ENCODE measurements at places on chromosomes 4 and X.

- DNase-seq: no peak
Measured at GRCh38 chrX:17546356-17546755, 171.4 kb downstream of the NHS start.

DNA sequence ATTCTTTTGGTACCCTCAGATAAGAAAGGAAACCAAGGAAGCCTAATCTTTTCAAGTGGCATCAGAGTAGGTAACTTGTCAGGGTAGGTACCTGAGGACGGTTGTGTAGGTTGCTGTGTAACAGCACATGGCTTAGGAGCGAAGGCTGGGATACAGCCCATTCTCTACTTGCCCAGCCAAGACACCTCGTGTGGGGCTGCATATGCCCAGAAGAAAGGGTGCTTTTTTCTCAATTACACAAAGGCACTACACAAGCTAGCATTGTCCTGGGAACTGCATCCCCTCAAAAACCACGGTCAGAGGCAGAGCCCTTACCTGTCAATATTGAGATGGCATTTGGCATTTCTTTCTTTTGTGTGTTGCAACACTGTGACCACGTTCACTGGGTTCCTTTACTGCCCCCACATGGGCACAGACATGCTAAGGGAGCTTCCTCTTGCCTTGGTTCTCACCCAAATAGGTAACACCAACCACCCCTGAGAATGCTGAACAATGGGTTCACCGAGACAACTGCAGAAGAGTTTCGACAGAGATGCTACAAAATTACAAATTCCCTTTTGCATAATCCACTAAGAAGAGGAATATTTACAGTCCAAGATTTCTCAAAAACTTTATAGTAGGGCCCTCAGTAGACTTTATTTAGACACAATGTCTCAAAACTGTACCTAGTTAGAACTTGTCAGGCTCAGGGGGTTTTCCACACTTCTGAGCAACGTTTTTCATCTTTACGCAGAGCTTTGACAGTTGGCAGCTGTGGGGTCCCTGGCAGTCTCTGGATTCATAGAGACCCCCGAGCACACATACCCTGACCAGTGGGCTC is 35.8 kb upstream of the TNIP3 start:
- DNase-seq: no peak

DNA sequence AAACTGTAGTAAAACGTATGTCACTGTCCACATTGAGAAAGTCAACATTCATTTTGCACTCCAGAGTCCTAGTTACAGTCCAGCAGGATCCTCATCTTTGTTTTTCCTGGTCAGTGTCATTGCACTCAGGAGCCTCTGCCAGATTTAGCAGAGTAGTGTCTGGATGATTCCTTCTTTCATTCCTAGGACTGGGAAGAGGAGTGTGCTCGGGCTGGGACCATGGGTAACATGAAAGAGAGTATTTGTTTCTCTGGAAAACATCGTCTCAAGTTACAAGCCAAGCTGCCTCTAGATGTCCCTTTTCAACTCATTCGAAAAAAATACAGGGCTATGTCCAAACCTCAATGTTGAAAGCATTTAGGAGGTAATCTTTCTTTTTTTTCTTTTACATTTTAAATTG is 69.9 kb upstream of the TNIP3 start:
- no peak for DNase-seq

DNA sequence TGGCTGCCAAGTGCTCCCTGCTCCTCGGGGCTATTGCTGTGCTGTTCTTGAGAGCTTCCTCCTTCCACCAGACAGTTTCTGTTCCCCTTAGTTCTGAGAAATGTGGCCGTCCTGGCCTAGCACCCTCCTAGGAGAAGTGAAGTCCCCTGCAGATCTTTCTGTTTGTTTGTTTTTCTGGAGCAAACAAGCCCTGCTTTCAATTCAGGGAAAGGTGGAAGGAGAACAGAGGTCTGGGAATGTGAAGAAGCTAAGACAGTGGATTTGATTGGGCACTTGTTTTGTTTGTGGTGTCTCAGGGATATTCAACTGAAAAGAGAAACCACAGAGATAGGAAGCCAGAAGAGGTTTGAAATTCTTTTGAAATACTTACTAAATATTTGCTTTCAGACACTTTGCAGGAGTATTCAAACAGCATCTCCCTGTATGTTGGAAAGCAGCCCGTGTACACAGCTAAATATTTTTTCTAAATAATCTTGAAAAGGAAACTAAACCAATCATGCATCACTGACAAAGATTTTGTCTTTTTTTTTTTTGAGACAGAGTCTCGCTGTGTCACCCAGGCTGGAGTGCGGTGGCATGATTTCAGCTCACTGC is 36.5 kb upstream of the PPM1K start:
- peak; percentile 57 for DNase-seq

DNA sequence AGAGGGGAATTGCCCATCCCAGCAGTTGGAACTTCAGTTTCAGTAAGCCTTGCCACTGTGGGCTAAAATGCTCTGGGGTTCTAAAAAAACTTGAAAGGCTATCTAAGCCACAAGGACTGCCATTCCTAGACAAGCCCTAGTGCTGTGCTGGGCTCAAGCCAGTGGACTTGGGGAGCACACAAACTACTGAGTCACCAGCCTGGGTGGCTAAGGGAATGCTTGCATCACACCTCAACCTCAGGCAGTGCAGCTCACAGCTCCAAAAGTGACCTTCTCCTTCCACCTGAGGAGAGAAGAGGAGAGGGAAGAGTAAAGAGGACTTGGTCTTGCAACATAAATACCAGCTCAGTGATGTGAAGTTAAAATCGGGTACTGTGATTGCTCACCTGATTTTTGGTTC is 116.7 kb upstream of the GLRA2 start:
- no peak for DNase-seq

DNA sequence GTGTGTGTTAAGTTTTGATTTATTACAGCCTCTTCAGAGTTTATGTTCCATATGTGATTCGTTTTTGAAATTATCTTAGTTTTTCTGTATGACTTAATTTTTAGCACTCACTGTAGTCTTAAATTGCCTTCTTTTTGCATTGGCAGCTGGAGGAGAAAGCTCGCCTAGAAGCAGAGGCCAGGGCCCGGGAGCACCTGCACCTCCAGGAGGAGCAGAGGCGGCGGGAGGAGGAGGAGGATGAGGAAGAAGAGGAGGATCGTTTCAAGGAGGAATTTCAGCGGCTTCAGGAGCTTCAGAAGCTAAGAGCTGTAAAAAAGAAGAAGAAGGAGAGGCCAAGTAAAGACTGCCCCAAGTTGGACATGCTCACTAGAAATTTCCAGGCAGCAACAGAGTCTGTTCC is 56.6 kb downstream of the TNIP2 start:
- no peak for DNase-seq

- DNase-seq: peak; percentile 14
Measured at GRCh38 chrX:68994135-68994890, 165.5 kb downstream of the EFNB1 start.

GRCh38 chr4:158801066-158801465 is 32.2 kb downstream of the FNIP2 start:
- DNase-seq: no peak

GRCh38 chrX:17104433-17104832 is 158.0 kb downstream of the REPS2 start:
- no peak for DNase-seq

- DNase-seq: no peak
Measured at GRCh38 chrX:129782706-129783105, 3.0 kb downstream of the SASH3 start.

DNA sequence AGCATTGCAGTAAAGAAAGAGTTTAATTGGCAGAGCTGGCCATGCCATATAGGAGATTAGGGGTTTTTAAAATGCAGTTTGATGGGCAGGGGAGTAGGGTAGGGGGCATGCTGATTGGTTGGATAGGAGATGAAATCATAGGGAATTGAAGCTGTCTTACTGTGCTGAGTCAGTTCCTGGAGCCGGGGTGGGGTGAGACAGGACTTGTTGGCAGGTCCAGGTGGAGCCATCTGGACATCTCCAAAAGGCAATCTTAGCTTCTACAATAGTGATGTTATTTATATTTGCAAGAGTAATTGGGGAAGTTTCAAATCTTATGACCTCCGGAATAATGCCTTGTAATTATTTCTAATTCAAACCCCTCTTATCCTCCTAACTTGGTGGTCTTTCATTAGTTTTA is 32.4 kb upstream of the PGM2 start:
- no peak for DNase-seq

DNA sequence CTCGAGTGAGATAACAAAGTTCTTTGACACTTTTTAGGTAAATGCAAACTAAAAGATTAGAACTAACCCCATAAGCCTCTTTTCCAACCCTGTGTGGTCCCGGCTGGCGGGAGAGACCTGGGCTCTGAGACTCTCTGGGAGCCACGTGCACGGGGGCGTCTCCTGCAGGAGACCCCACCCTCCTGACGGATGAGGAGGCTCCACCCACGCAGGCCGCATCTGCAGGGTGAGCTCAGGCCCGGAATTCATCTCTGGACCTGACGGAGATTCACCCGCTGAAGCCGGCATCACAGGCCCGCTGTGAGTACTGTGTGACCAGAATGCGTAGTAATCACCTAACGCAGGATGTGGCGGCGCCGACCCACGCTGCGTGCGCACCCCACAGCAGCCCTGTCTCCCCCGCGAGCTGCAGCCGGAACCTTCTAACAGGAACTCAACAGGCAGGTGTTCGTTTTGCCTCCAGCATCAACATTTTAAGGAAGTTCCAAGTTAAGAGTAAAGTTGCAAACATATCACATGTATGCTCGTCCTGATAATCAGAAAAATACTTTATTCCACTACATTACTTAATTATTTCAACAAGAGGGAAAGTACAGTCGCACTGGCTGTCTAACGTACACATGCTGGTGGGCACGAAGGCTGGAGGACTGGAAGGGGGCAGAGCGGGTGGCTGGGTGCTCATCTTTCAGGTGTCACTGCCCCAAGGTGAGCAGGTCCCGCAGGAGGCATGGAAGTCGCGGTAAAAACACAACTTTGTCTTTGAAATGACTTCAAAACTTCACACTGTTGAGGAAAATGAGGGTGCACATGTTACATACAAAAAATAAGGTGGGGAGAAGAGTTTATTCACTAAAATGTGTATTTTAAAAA is 44.5 kb downstream of the FGFRL1 start:
- no peak for DNase-seq

All from globus pallidus (tissue), 1 donor.